NCI-H446 treated with DMSO at 0.1 percent for 48 hours (cell line): ENCODE measurements at places on chromosomes 5 and 9.

- no peak for DNase-seq
Measured at GRCh38 chr9:27755846-27756245, 182.6 kb upstream of the C9orf72 start.

DNA sequence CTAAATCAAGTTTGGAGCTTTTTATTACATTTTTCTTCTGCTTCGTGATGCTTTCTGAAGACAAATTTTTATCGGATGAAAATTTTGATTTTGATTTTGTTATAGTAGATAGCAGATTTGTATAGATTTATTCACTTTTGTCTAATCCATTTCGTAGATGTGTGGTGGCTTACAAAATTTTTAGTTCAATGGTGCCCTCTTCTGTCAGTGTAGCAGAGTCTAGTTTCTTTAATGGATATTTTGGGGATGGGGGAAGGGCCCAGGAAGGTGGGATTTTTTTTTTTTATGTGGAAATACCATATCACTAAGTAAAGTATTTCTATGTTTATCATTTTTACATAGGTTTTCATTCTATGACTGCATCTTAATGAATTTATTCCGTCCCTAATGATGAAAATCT is 259.9 kb upstream of the TARS1 start:
- no peak for DNase-seq

- no peak for DNase-seq
Measured at GRCh38 chr5:72921886-72922285, 34.0 kb upstream of the FCHO2 start.

GRCh38 chr9:92293452-92294296 is at the start of gene IARS1:
Gene IARS1 (minus strand): TSS chr9:92293697. CDS start chr9:92289419, 4,278 bp downstream.
- DNase-seq: peak; percentile 83

DNA sequence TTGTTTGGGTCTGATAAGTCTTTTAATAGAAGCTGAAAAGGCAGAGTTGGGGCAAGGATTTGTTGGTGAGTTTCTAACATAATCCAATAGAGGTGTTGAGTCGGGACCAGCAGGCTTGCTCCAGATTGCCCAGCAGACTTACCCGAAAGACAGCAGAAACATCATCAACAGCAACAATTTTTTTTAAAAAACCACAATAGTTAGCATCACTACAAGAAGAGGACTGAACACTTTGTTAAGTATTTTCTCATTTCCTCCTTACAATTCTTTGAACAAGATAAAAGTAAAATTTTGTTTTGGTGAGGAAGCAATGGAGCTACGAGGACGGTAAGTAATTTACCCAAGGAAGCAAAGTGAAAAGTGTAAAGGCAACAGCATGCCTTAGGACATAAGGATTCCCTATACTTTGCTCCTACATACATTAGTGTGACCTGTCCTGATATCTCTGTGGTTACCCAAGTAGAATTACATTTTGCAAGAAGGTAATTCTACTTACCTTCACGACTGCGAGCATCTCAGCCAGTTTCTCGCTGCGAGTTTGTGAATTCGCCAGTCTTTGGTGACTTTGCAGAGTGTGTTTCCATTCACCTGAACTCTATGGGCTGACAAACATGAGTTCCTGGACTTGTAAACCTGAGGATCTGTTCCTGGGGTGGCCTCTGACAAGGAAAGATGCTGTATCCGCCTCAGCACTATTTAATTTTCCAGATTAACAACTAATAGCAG is 13.2 kb downstream of the ITK start:
- DNase-seq: no peak

GRCh38 chr5:113678202-113678601 is 164.7 kb downstream of the YTHDC2 start:
- DNase-seq: no peak

DNA sequence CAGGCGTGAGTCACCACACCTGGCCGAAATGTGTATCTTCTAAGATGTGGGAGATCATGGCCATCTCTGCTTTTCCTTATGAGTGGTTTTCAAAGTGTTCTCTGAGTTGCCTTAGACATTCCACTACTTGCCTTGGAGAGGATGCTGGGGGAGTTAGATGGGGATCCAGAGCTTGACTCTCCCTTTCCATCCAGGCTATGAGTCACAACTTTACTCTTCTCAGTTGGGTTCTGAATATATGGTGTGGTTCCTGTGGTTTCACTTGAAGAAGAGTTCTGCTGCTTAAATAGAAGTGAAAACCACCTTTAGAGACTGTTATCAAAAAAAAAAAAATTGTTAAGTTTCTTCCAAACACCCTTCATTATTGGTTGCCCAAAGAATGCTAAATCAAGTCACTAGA is 217.6 kb downstream of the ZNF608 start:
- DNase-seq: no peak

DNA sequence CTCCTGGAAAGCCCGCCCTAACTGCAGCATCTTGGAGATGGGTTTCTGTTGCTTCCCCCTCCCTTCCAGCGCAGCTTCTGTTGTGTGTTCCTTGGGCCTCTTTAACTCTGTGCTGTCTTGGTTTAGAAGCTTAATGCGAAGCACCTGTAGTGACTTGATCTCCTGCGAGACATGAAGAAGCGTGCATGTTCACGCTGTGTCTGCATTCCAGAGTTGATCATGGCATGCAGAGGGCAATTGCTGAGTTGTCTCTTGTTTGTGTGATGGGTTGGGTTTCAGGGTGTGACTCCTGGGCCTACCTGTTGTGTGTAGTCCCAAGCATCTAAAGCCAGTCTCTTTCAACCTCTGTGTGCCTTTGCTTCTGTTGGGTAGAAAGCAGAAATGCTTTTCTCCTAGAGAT is 155.6 kb downstream of the SMARCA2 start:
- DNase-seq: no peak

- DNase-seq: no peak
Measured at GRCh38 chr9:18824095-18824666, 208.8 kb downstream of the SAXO1 start.

GRCh38 chr5:107772418-107773310 is 101.9 kb upstream of the EFNA5 start:
- no peak for DNase-seq

DNA sequence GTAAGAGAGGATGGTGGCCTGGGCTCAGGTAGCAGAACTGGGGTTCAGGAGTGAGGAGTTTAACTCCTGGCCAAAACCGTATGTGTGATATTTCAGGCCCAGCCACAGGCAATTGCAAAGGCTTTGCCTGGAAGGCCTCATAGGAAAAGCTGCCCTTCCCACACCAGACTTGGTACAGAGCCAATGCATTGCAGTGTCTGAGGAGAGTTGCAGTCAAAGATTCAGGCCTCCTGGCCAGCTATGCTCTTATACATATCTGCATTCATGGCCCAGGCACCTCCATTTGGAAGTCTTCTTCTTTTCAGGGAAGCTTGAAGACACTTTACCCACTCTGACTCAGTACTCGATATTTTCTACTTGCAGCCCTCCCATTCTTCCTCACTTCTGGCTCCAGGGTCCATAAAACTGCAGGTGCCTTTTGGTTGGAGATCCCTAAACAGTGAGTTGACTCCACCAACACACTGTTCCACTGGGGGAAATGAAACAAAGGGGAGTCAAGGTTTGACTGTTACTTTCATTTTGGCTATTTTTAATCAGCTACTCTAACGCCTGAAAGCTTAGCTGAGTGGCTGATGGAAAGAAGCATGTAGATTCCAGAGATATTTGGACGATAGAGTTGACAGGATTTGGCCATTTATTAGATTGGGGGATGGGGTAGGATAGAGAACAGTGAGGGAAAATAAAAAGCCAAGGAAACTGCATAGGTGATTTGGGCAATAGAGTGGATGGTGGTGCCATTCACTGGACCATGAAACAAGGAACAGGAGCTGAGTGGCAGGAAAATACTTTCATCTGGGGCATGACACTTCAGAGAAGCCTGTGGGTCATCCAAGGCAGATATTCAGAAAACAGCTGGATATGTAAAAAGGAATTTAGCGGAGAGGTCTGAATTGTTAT is 30.6 kb upstream of the IL33 start:
- DNase-seq: no peak
